NCI-H146 (cell line): ENCODE measurements at places on chromosomes 5 and 9.

DNA sequence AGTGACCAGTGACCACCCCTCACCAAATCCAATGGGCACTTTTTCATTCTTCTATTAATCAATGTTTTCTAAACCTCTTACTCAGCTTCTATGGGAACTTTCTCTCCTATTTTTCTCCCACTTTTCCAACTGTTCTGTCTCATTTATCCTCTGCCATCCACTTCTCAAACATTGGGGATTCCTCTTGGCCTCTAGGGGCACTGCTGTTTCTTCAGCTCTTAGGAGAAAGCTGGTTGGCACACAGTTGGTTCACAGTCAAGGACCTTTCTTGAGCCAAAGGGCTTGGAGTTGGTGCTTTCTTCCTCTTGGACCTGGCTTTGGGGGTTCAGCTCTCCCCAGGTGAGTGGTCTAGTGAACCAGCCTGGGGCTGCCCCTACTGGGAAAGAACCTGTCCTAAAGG, 112.2 kb upstream of the LHFPL2 start:
- DNase-seq: no peak

DNA sequence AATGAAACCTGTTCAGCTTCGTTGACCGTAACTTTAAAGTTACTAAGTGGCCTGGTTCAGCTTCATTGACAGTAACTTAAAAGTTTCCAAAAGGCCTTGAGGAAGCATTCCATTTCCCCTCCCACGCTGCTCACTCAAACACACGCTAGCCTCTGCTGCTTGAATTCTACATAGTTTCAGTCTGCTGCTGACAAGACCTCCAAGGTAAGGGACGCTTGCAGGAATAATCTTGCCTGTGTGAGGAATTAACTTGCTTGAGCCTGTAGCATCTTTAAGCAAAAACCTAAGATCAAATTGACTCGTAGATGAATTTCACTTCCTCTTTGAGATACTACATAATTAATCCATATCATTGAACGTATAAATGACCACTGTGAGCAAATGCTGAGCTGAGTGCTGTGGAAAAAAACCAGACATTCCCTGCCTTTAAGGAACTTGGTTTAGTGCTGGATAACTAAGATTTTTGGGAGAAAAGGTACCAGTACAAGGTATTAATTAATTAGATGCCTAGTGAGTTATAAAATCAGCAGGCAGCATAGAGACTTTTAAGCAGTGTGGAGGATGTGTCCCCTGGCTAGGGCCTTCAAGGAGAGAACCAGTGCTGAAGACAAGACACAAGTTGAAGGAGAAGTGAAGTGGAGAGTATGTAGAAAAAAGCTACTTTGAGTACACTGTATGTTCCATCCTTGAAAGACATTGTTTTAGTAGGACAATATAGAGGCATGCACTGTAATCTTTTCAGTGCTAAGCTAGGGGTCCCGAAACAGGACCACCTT, 39.2 kb downstream of the GRAMD2B start:
- no peak for DNase-seq

- DNase-seq: no peak
Measured at GRCh38 chr5:138385660-138386059, 33.2 kb downstream of the KDM3B start.

DNA sequence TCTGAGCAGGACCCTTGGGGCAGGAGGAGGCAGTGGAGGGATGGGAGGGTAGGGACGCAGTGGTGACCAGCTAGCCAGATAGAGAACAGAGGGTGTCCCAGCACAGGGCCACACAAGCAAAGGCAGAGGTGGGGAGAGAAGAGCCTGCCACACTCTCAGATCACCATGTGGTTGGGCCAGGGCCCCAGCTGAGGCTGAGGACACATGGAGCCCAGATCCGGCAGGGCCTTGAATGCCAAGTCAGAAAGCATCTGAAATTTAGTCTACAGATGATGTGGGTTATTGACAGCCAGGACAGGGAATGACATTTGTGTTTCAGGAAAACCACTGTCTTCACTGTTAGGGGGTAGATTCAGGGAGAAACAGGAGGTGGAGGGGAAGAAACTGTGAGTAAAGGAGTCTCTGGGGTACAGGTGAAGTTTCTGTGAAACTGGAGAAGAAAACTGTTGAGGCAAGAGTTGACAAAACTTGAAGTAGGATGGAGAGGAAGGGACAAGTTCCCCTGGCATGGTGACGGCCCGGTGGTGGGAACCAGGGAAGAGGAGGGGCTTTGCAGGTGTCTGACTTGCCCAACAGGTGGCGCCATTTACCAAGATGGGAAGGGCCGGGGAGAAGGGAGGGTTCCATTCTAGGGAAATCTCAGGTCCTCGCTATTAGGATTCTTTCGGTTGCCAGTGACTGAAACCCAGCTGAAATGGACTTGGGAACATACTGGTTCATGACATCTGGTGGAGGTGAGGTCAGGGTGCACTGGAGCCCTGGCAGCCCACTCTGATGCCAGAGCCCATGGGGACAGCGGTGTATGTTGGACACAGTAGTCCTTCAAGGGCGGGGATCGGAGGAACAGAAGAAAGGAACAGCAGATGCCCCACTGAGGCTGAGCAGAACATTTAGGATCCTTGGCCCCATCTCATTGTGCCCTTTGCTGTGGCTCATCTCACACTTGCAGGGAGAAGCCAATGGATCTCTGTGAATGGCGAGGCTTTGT, 100.1 kb downstream of the KCNIP1 start:
- peak; percentile 19 for DNase-seq

DNA sequence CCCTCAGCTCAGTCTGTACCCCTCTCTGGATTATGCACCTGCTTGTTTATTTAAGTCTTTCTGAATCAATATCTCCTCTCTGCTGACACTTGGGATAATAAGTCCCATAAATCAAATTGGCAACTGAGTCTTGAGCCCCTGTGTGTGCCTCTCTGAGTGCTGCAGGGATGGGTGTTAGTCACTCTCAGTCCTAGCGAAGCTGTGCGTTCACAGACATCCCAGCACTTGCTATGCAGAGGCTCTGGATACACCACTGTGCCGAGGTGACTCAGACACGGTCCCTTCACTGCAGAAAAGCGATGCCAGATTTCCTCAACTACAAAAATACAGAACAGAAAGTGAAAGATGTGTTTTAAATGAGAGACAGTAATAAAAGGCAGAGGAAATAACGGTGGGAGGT, 4.1 kb upstream of the KCNMB1 start:
- DNase-seq: no peak

- DNase-seq: no peak
Measured at GRCh38 chr9:126038790-126039189, 287.8 kb upstream of the MVB12B start.

- peak; percentile 70 for DNase-seq
Measured at GRCh38 chr9:101465326-101465915, 29.8 kb upstream of the ALDOB start.

DNA sequence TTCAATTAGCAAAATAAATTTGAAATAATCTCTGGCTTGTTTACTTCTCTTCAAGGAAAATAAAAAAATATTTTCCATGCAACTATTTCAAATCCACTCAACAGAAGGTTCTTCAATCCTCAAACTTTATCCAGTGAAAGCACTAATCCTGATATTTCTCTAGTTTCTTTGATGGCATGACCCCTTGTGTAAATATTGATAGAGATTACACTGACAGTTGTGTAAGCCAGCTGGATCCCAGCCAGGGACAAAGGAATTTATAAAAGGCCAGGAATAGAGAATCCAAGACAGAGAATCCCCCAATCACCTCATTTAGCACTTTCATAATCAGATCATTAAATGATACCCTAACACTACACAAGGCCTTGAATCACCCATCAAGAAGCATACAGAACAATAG, 135.2 kb downstream of the GNA14 start:
- peak; percentile 22 for DNase-seq

- DNase-seq: no peak
Measured at GRCh38 chr9:136979769-136980587, 2.7 kb downstream of the PTGDS start.

GRCh38 chr5:116605310-116606070, 30.9 kb upstream of the SEMA6A start:
- DNase-seq: no peak

DNA sequence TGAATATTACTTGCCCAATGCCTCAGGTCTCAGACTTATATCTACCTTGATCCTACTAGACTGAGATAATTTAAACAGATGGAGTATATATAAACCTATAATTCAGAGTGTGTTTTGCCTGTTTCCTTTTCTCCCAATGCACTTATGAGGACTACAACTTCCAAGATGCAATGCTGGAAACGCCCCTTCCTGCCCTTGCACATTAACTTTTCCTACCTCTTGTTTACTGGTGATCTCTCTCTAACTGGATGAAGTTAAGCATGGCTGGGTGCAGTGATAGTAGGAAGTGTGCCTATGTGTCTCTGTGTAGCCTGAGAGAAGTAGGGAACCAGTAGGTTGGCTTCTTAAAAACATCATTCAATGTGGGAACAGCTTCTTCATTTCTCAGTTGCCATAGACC, 115.2 kb downstream of the SVEP1 start:
- no peak for DNase-seq

GRCh38 chr5:78757269-78758053, 108.9 kb upstream of the LHFPL2 start:
- DNase-seq: no peak

GRCh38 chr9:94900222-94901018, 173.9 kb downstream of the AOPEP start:
- no peak for DNase-seq
